ENCODE measurements at places on chromosomes 1 and 21.

- DNase-seq, result no peak
These were observed 260.5 kb upstream of the ADGRL2 start for GRCh38 chr1:81540216-81540615.

- no peak for DNase-seq
These were observed 114.8 kb downstream of the RUNX1 start for GRCh38 chr21:34934350-34934749.

DNA sequence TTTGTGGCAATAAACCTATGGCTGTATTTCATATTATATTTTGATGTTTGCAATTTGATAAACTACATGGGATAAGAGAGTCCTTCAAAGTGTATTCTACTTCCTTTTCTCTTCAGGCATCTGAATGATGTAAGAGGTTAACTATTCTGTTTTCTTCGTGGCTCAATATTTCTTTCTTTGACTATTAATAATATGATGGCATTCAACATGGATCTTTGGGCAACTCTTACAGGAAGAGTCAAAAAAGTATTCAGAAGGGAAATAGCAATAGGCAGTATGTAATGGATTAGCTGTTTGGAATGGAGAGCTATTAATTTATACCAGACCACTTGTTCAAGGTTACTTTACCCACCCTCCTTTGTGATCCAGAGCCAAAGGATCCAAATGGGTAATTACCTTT is 74.4 kb downstream of the HMCN1 start:
- peak; percentile 61 for DNase-seq

DNA sequence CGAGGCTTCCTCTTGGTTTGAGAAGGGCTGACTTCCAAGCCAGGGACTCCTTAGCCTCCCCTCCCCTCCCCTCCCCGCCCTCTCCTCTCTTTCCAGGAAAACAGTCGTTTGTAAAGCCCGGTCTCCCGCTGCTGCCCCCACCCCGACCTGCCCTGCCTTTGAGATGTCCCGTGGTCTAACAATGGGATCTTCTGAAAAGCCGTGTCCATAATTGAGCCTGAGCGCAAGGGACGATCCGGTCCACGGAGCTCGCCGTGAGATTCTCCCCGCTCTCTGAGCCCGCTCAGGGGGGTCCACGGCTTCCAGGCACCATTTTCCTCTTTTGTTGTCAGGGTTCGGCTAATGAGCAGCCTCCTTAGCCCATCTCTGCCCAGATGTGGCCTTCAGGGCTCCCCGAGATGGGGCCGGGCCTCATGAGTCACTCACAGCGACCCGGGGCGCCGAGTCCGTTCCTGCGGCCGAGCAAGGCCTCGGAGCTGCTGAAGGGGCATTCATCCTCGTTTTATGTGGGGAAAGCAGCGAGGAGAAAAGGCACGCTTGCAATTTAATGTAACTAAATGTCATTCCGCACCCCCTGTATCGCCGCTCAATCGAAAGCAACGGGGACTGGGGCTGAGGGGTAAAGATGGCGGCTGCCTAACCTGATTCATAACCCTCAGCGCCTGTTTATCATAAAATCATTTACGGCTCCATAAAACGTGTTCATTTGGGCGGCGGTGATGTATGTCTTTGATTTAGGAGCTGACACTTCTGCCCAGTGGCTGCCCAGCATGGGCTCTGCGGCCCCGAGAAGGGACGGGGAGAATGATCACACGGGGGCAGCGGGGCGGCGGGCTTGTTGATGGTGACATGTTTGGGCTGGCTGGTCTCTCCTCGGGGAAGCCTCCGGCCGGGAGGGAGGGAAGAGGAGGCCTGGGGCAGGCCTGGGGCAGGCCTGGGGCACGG is 232.6 kb upstream of the C1orf174 start:
- no peak for DNase-seq

GRCh38 chr1:7281821-7282220 is 489.3 kb upstream of the VAMP3 start:
- DNase-seq, result peak; percentile 82

GRCh38 chr1:221881805-221882581 is 140.1 kb upstream of the DUSP10 start:
- peak; percentile 33 for DNase-seq

DNA sequence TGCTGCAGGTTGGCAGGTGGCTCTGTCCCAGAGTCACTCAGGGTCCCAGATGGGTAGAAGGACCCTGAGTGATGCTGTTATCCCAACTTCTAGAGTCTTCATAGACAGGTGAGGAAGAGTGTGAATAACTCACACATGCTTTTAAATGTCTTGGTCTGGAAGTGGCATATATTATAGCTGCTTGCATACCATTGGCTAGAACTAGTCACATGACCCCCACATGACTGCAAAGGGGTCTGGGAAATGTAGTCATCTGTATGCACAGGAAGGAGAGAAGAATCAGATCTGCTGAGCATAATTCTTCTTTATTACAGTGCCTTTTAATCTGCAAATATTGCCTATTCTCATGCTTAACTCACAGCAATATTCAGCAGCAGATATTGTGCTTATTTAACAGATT is 28.2 kb upstream of the KLHDC7A start:
- DNase-seq, result peak; percentile 1

DNA sequence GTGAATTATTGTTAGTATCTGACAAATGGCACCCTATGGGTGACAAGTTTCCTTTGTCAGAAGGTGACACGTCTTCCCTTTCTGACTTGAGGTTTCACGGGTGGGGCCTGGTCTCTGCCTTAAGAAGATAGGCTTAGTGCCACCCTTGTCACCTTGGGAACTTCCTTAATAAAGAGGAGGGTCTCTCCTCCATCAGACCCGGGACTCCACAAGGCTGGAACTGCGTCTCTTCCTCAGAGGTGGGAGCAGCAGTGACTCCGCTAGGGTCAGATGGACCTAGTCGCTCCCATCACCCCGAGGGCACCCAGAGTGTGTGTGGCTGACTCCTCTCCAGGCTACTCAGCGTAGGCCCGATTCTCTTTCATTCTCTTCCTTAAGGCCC is 774 bp upstream of the WDTC1 start:
- DNase-seq, result no peak

DNA sequence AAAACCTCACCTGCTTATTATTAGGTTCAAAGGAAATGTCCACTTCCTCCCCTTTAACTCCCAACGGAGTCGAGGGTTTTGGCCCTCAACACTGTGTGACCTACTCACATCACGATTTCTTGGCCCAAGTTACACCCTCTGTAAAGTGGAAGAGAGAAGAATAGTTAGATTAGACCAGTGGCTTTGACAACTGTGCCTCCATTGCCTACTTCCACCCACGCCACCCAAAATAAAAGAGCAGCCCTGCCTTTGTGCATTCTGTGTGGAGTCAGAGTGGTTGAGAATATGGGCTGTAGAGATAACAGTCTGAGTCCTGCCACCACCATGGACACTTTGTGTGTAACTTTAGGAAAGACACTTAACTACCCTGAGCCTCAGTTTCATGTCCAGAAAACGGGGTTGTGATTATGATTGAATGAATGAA is 4.1 kb upstream of the HDGF start:
- DNase-seq, result no peak

DNA sequence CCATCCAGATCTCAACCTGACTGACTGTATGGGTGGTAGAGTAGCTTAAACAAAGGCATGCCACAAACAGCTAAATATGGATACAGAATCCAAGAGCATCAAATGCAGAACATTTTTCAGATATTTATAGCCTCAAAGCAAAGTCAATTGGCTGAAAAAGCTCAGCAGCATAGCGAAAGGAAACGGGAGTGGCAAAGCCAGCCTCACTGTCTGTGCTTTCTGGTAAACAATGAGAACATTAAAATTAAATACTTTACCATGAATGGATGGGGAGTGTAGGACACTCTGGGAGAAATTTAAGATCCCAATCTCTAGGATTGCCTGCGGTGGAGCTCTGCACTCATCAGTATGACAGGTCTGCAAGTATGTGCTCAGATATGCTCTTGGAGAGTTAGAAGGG is 4.4 kb downstream of the RASAL2 start:
- DNase-seq, result peak; percentile 75

DNA sequence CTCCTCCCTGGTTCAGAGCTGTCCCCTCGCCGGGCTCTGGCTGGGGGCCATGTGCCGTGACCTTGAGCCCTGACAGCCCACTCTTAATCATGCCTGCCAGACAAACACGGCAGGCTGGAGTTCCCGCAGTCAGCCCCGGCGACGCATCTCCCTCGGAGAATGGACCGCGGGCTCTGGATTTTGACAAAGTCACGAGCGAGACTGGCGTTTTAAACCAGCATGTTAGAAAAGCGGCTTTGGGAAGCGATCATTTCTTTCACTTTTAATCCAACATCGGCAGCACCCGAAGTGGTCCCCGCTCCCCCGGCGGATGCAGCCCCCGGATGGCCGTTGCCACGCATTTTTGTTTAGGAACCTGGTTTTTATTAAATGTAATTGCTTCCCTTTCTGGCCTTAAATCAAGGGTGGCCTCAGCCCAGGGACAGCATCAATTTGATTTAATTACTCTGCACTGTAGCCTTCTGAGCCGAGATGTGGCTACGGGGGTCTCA is 70.9 kb downstream of the PRDM16 start:
- DNase-seq, result no peak

DNA sequence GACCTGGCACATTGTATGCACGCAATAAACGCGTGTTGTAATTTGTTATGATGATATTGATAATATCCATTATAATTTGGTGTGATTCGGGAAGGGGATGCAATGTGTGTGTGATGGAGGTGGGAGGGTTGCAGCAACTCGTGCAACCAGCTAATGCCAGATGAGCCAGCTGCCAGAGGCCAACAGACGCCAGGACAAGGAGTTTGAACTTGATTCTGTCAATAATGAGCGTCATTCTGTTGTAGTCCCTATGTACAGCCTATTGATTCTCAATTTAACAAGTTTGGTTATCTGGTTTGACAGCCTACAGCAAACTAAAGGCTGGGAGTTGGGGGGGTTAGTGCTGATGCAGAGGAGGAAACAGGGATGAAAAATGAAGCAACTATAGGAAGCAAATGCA is 35.5 kb downstream of the TIAM1 start:
- DNase-seq, result no peak

- DNase-seq, result no peak
These were observed 219.0 kb upstream of the L1TD1 start for GRCh38 chr1:61975638-61976037.

GRCh38 chr1:161531986-161532643 is 7.8 kb downstream of the HSPA6 start:
- DNase-seq, result no peak

GRCh38 chr1:63731117-63732043 is 42.4 kb upstream of the ROR1 start:
- DNase-seq, result peak; percentile 92

GRCh38 chr1:69483246-69483645 is 84.5 kb upstream of the LRRC7 start:
- no peak for DNase-seq

DNA sequence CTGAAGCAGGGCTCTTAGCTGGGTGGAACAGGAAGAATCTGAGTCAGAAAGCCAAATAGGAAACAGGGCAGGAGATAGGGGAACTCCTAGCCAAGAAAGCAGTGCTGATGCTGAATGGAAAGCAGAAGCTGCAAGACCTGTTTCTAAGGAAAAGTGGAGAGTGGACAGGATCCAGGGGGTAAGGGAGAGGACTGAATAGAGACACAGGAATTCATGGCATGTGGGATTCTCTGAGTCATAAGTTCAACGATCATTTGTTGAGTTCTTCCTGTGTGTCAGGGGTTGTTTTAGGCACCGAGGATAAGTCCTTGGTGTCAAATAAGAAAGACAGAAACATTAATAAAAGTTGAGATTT is 153.8 kb upstream of the FGGY start:
- DNase-seq, result peak; percentile 96

GRCh38 chr1:58587667-58588066 is 10.6 kb upstream of the TACSTD2 start:
- no peak for DNase-seq

- DNase-seq, result no peak
These were observed 360 bp downstream of the GJC2 start for GRCh38 chr1:228150120-228150460.

- peak; percentile 40 for DNase-seq
These were observed 19.3 kb downstream of the IARS2 start for GRCh38 chr1:220113136-220113695.

DNA sequence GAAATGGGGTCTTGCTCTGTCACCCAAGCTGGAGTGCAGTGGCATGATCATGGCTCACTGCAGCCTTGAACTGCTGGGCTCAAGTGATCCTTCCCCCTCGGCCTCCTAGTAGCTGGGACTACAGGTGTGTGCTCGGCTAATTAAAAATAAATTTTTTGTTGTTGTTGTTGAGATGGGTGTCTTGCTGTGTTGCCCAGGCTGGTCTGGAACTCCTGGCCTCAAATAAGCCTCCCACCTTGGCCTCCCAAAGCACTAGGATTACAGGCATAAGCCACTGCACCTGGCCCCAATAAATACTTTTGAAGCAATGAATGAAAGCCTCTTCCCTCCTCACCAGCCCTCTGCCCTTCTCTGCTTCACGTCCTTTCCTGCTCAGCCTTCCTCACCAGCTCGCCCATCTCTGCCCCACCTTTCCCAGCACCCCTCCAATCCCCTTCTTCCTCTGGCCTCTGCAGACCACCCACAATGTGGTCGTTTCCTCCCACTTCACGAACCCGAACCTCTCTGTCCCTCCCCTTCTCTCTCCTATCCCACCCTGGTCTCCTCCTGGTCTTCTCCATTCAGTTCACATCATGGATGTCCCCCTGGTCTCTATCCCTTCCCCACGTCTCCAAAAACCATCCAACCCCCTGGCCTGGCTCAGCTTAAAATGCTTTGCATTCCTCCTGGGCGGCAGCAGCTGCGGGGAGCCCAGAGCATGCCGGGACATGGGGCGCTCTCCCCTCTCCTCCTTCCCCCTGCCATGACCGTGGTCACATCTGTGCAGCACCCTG is 38.4 kb downstream of the RAP1GAP start:
- DNase-seq, result peak; percentile 37

GRCh38 chr1:100443811-100444571 is 91.7 kb downstream of the CDC14A start:
- no peak for DNase-seq

DNA sequence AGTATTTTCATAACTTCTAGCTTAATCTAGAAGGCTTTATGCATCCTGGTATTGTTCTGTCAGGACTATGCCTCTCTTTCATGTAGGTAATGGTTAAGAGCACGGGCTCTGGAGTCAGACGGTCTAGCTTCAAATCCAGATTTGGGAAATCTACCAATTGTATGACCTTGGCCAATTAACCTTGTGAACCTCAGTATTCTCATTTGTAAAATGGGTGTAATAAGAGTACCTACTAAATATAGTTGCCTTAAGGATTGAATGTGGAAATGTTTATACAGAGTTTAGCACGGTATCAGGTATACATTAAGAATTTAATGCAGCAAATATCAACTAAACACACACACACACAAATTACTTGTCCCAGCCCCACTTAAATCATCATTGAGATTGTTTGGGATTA is 97.3 kb upstream of the RAB3GAP2 start:
- no peak for DNase-seq

DNA sequence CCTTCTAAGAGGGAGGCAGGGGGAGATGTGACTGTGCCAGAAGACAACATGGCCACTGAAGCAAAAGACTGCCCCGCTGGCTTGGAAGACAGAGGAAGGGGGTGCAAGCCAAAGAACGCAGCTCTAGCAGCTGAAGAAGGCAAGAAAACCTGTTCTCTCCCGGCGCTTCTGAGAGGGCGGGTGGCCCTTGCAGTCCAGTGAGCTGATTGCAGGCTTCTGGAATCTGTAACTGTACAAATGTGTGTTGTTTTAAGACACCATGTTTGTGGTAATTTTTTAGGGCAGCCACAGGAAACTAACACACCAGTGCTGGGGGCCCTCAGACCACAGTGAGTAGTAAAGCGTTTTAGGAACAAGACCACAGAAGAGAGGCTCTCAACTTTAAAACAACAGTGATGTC is 47.0 kb downstream of the CD46 start:
- DNase-seq, result peak; percentile 39

GRCh38 chr1:108117945-108118902 is 81.9 kb downstream of the SLC25A24 start:
- peak; percentile 83 for DNase-seq

Measured in fibroblast of skin of scalp (primary cell).